ENCODE measurements at places on chromosomes 6 and 20.

GRCh38 chr6:3825851-3826581 is 23.2 kb upstream of the FAM50B start:
- DNase-seq = peak; percentile 79

- no peak for DNase-seq
These were observed 887 bp upstream of the NSFL1C start for GRCh38 chr20:1467355-1468116.

DNA sequence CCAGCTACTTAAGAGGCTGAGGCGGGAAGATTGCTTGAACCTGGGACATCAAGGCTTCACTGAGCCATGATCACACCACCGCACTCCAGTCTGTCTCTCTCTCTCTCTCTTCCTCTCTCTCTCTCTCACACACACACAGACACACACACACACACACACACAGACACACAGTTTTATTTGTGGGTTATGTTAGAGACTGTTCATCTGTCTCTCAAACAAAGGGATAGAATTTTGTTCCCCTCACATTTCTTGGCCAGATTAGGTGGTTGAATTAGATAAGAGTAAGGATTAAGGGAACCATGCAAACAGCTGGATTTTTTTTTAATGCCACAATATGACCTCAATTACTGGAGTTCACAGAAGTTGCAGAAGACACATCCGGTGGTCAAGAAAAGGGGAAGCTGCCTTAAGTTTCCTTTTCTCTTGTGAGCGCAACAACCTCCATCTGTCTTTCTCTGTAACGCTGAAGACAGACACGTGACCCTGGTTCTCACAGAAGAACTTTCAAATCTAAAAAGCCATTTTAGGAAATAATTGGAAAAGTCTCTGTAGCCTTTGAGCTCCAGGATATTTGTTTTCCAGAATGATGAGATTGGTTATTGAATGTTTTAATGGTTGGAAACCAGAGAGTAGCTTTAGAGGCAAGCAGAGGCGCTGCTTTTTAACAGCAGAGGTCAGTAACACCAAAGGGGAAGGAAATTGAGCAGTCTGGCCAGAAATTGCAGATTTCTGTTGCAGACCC is 32.9 kb upstream of the LGSN start:
- no peak for DNase-seq

GRCh38 chr6:35173427-35174087 is 32.4 kb upstream of the TCP11 start:
- no peak for DNase-seq

- DNase-seq = no peak
These were observed 17.9 kb downstream of the CHMP4B start for GRCh38 chr20:33828967-33829560.

DNA sequence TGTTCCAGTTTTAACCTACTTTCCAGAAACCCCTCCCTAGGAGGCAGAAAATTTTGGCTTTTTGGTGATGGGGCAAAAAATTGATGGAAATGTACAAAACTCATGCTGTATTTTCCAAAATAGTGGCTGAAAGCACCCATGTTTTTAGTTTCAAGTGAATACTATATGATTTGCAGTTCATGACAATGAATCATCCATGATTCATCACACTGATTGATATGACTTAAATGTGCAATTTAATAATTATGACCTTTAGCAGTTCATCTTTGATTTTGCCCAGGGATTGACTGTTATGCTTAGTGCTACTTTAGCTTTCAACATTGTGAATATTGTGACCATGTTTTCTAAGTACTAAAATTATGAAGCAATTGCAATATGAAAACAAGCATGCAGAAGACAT is 478.7 kb downstream of the HTR1B start:
- DNase-seq = no peak

DNA sequence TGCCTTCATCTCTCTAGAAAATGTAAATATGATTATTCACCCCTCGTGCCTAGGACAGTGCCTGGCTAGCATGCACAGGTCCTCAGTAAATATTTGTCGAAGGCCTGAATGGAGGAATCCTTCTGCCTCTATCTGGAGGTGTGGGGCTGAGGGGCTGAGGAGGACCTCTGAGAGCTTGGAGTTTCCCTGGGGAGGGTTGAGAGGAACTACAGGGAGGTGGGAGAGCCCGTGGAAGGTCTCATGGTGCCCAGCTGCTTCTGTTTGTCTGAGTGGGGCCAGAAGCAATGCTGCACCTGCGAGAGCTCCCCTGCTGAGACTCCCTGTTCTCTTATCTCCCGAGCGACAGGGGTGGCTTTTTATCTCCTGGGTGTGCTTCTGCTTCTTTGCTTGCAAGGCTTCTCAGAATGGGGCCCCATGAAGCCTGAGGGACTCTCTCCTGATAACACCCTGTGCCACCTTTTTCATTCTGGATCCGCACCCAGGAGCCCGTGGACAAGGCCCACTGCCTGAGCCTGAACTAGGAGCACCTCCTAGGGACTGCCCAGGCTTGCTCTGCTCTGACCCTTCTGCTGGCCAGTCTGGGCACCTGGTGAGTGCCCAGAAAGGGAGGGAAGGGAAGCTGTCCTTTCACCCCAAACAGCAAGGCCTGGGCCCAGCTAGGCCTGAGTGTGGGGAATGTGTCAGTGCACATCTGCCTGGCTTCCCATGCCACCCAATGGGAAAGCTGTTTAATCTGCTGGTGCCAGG is 2.4 kb downstream of the SLC29A1 start:
- DNase-seq = no peak

DNA sequence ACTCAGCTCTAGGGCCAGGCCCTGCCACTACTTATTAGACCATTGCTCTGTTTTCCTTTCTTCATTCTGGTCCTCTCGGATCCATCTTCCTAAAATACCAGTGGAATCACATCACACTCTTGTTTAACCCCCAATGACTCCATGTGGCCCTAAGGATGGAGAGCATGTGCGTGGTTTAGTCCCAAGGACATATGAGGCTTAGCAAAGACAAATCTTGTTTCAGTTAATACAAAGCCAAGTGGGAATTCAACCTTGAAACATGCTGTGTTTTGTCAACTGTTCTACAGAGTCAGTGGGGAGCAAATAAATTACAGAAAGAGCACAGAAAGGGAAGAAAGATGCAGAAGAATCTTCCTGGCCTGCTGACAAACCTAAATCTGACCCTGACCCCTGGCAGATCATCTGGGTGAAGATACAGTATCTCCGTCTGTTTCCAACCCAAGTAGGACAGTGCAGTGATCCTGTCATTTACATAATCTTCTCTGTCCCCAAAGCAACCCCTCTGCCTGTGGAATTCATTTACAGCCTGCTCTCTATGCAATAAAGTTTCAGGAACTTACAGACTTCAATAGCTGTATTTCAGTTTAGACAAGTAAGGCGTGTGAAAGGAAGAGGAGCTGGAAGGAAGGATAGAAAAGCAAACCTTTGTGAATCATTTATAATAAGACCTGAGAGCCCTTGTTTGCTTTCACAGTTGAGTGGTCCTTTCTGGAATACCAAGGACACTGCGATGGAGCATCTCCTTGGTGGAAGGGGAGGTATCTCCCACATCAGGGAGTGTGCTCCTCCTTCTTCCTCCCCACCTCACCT is 144.0 kb downstream of the THBS2 start:
- DNase-seq = no peak

DNA sequence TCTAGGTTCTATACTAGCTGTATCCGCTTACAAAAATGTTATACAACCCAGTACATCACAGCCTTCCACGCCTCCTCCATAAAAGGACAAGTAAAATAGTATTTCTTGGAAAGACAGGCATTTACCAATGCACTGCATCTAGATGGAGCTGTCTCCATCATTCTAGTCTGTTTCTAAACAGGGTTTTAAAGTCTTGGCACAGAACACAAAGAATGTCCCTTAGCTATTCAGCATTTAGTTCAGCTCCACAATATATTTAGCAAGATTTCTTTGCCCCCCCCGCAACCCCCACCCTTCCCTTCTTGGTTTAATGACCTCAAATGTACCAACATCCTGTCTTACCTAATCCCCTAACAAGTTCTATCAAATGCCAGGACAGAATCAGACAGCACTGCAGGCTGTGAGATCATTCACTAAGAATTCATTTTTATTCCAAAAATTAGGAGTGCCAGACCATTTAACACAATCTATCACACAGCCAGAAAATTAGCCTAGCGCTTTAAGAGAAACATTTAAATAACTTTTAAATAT is 198.6 kb downstream of the BACH2 start:
- no peak for DNase-seq

GRCh38 chr6:131060311-131060710 is 2.7 kb downstream of the EPB41L2 start:
- DNase-seq = no peak

DNA sequence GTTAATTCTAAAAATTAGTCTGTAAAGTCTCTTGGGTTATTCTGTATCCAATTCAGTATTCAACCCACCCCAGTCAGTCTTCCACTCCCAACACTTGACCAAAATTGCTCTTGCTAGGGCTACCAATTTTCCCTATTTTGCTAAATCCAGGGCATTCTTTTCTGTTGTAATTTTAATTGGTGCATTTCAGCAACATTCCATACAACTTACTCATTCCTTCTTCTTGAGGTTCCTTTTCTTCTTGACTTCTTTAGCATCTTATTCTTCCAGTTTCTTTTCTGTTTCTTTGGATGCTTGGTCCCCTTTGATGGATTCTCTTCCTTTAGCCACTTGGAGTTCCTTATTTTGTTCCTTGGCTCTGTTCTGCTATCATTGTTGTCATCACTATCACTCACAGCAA is 11.2 kb upstream of the GRM1 start:
- DNase-seq = no peak

GRCh38 chr6:119116712-119117281 is 38.3 kb upstream of the FAM184A start:
- DNase-seq = no peak

DNA sequence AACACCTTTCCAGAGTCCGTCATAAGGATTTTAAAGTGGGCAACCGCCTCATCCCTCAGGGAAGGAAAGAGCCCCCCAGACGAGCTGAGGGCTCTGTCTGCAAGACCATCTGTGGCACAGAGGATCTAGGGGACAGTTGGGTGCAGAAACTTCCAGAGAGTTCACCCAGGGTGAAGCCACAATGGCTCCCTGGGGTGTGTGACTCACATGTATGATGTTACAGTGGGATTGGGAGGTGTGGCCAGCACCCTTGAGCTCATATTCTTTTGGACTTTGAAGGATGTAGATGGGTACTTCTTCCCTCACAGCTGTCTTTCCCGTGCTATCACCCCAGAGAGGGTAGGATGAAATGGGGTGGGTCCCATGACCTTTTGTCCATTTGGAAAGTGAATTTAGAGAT is 95.5 kb downstream of the NCR2 start:
- DNase-seq = no peak

DNA sequence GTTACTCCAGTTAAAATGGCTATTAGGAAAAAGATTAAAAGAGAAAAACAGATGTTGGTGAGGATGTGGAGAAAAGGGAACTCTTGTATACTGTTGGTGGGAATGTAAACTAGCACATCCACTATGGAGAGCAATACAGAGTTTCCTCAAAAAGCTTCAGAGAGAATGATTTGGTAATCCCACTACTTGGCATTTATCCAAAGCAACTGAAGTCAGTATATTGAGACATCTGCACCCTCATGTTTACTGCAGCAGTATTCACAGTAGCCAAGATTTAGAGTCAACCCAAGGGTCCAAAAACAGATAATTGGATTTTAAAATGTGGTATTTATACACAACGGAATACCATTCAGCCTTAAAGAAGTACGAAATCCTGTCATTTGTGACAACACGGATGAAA is 469.5 kb downstream of the QKI start:
- DNase-seq = no peak

- peak; percentile 44 for DNase-seq
These were observed 80.7 kb upstream of the CCN6 start for GRCh38 chr6:111973118-111973761.

DNA sequence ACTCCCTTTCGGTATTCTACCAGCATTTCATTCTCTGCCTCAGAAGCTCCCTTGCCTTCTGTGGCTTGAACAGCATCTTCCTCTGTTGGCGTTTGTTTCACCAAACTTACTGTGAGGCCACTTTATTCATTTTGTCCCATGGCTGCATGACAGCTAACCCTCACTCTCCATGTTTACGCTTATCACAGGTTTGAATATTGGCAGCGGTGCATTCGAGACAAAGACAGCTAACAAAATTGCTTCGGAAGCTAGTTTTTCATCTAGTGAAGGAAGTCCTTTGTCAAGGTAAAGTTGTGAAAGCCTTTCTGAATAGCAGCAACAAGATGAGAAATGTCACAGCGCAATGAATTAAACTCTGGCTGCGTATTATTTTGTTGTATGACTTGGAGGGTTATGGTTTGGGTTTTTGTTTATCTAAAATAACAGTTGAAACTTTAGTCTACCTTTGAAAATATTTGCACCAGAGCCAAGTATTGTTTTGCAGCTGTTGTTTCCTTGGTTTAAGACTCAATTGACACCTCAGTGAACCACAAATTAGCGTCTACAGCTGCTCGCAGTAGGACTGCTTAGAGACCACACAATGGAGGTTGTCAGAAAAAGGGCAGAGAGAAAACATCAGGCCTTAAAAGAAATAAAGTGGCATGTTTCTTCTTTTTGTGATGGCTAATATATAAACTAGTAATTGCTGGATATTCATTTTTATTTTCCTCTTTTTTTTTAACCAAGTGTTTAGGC is 70.4 kb upstream of the XRN2 start:
- no peak for DNase-seq

GRCh38 chr6:16944596-16944995 is 157.3 kb upstream of the STMND1 start:
- DNase-seq = no peak

- DNase-seq = no peak
These were observed 7.3 kb downstream of the VWA7 start for GRCh38 chr6:31769684-31770371.

GRCh38 chr6:118669561-118669960 is 18.2 kb upstream of the CEP85L start:
- DNase-seq = no peak

- DNase-seq = no peak
These were observed 4.0 kb downstream of the TMEM200A start for GRCh38 chr6:130369831-130370230.

DNA sequence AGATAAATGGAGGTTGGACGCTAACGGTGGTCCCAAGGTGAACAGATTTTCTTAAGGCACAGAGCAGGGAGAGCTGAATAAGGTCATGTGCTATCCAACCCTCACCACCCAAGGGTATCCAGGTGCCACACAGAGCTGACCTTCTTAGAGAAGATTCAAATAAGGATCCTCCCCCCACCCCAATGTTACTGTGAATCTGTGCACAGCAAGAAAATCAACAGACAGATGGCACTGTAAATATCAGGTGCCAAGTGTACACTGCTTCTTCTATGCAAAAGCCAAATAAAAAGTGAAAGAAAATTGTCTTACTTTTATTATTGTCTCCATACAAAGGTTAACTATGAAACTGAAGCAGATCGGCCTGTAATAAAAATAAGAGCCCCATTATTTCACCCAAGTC is 96.9 kb downstream of the PAK5 start:
- DNase-seq = no peak

- no peak for DNase-seq
These were observed 8.2 kb upstream of the KCNB1 start for GRCh38 chr20:49490689-49491088.

GRCh38 chr6:137944793-137945498 is 77.9 kb downstream of the TNFAIP3 start:
- DNase-seq = no peak

GRCh38 chr6:18099511-18099910 is 23.0 kb downstream of the NHLRC1 start:
- no peak for DNase-seq

- no peak for DNase-seq
These were observed 337.0 kb downstream of the THBS2 start for GRCh38 chr6:168916576-168917211.

Measured in GOT3 (cell line).